NCI-H510A (cell line): ENCODE measurements at places on chromosomes 6 and 20.

DNA sequence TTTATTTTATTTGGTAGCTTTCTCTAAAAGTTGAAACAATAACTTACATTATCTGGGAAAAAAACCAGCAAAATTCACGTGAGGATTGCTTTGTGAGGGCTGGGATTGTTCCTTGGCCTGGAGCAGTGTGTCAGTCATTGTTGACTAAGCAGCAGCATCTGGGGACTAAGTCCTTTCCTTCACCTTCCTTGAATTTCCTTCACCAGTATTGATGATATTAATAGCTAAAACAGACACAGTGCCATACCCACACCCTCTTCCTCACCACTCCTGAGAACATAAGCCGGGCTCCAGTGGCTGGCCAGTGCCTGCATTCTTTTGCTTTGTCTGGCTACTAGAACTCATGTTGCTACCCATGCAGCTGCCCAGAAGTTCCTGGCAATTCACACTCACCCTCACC, 23.7 kb downstream of the PLCB1 start:
- DNase-seq, result no peak

DNA sequence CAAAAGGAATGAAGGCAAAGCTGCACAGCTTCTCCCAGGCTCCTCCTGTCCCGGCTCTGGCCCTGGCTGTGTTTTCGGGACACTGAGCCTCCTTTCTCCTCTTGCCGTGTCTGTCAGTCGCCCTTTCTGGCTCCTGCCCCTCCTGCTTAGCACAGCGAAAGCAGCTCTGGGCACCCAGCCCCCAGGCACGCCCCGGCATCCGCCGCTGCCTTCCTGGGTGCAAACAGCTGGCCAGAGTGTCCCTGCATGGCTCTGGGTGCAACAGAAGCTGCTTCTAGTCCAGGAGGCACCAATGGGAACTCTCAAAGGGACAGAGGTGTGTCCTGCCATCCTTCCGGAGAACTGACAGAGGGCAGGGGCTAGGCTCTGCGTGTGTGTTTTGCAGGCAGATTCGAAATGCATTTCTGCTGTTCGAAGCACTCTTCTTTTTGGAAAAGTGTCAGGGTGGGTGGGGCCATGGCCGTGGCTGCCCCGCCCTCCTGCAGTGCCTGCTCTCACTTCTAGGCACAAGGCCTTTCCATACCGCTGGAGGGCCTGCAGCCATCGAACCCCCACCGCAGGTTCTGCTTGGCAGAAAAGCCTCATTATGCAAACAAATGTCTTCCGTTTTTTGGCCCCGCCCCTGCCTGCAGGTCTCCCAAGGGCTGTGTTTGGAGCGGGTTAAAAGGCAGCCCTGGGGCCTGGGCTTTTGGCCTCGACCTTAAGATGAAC, 15.5 kb downstream of the COL9A3 start:
- DNase-seq, result no peak

DNA sequence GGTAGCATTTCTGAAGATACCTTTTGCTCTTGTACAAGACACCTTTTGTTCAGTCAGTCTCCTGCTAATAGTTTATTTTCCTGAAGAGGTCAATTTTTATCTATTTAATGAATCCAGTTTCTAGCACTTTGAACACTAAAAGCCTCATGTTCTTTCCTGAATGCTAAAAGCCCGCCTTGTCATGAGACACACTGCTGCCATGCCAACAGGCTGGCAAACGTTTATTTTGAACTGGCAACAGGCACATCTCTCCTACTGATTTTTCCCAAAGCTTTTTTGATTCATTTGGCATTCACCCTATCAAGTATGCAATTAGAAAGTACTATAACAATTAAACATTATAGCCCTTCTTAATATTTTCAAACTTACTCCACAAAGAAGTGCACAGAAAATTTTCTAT, 421.2 kb upstream of the EYS start:
- DNase-seq, result no peak

DNA sequence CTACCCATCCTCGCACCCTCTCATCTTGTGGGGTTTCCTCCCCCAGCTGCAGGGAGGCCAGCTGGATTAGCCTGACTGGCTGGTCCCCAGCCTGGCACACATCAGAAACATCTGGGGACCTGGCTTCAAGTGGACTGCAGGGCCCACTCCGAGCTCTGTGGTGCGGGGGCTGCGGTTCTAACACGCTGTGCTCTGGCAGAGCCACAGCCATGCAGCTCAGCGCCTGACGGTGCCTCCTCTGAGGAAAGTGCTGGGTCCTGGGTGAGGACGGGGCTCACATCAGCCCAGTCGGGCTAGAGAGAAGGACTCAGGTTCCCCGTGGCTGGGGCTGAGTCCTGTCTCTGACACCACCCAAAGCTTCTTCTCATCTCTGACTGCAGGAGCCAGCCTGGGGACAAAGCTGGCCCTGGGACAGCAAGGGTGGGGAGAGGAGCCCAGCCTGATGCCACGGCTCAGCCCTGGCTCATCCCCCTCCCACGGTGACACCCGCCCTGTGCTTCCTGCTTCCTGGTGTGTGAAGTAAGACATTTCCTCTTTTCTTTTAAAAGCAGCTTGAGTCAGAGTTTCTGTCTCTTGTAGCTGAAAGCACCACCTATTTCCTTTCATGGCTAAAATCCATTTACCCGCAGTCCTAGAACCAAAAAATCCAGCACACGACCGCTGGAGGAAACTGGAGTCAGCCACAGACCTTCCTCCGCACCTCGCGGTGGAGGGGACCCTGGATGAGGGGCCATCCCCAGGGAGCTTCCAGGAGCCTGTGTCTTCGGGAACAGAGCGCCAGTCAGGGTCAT, 127.4 kb upstream of the AFDN start:
- no peak for DNase-seq

GRCh38 chr6:2795956-2796355, 30.8 kb downstream of the WRNIP1 start:
- DNase-seq, result no peak

- DNase-seq, result no peak
These were observed 73.9 kb downstream of the ALDH5A1 start for GRCh38 chr6:24568683-24569082.

- DNase-seq, result no peak
These were observed 47.6 kb downstream of the CPXM1 start for GRCh38 chr20:2752567-2753460.

- DNase-seq, result no peak
These were observed 10.8 kb downstream of the HLA-DQB2 start for GRCh38 chr6:32752580-32752979.

DNA sequence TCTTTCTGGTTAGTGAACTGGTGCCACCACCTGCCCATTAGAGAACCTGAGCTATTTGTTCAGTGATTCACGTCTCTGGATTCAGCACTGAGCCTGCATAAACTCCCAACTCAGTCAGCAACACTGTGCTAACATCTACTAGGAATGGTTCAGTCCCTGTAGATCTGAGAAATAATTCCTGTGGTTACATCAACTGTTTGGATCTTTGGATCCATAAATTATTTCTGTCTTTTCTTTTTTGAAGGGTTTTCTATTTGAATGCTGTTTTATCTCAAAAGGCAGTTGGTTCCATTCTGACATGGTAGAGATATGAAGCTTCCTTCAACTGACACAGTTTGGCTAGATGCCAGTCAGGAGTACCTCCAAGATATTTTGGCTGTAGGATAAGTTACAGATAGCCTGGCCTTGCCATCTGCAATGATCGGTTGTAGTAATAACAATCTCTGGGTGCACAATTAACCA, 125.9 kb downstream of the TRMT11 start:
- DNase-seq, result no peak

DNA sequence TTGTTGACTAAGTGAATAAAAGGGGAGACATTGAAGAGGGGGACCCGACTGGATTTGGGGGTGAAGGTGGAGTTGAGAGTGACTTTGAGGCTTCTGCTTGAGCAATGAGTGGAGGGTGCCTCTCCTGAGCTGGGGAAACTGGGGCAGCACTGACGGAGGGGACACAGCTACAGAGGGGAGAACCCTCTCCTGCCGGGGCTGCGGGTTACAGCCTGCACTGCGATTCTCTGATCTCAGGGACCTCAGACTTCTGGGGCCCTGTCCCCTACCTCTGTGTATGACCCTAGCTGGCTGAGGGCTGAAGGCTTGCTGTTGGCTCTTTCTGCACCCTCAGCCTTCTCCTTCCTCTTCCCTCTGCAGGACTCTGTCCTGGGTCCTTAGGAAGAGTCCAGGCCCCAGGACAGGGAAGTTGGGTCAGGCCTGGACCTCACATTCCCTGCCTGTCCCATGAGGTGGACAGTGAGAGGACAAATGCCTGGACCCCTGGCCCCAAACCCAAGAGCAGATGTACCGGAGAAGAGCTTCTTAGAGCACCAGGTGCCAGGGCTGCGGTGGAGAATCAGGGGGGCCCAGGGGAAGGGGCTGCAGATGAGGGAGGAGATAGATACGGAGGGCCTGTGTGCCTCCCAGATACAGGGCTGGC, 13.7 kb upstream of the FAM110A start:
- DNase-seq, result no peak

- no peak for DNase-seq
These were observed 1.7 kb upstream of the TREM2 start for GRCh38 chr6:41164551-41165120.
